ENCODE measurements at places on chromosomes 1 and 21.

- DNase-seq = peak; percentile 80
Measured at GRCh38 chr1:44842862-44843655, at the start of gene PTCH2. Gene PTCH2 (minus strand): TSS chr1:44843253. CDS start chr1:44842932, 321 bp downstream.

DNA sequence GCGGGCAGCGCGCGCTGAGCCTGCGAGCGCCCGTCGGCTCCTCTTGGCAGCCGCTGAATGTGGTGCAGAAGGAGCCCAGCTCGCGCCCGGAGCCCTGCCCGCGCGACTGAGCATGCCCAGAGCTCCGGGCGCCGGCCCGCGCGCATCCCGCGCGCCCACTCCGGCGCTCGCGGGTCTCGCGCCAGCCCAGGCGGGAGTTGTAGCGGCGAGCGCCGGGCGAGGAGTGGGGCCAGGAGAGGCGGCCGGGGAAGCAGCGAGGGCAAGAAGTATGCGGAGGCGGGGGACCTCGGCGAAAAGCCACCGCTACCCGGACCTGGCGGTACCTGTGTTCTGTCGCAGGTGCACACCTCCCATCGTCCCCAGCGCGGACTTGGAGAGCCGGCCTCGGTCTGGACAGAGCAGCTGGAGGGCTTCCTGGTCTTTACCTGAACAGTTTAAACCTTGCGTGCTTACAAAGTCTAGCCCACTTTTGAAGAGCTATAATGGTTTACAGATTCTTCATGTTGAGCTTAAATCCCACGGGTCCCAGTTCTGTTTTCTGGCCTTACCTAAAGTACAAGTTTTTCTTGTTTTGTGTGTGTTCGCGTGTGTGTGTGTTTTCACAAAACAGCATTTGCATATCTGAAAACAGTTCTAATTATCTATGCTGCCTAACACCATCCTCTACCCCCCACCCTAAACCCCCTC is at the start of gene DDAH1:
DDAH1 (minus strand) TSS at position 61 of the 687 bp plus-strand sequence. CDS start 114 bp downstream, outside the sequence.
- DNase-seq = peak; percentile 88

GRCh38 chr1:31239653-31240241 is at the start of gene NKAIN1:
Gene NKAIN1 (minus strand): TSS chr1:31239887. CDS start chr1:31239547, 340 bp downstream.
- DNase-seq = peak; percentile 52

- no peak for DNase-seq
Measured at GRCh38 chr1:223344491-223344890, 19.5 kb downstream of the SUSD4 start.

DNA sequence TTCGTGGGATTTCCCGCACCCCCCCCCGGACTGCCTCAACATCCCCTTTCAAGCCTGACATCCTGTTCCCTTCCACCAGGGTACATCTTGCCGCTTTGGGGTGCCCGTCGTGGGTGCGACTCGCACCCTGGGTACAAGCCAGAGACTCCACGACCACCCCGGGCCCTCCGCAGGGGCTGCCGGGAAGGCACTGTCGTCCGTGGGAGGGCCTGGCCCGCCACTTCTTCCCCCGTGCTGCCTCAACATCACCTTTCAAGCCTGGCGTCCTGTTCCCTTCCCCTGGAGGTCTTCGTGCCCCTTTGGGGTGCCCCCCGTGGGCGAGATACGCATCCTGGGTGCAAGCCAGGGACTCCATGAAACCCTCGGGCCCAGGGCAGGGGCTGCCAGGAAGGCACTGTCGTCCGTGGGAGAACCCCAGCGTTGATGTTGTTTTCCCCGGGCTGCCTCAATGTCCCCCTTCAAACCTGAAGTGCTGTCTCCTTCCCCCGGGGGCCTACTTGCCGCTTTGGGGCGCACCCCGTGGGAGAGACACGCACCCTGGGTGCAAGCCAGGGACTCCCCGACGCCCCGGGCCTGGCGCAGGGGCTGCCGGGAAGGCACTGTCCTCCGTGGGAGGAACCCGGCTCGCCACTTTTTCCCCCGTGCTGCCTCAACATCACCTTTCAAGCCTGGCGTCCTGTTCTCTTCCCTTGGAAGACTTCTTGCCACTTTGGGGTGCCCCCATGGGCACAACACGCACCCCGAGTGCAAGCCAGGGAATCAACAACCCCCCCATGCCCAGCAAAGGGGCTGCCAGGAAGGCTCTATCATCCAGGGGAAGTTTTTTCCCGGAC is 138.6 kb downstream of the LIPI start:
- DNase-seq = no peak

DNA sequence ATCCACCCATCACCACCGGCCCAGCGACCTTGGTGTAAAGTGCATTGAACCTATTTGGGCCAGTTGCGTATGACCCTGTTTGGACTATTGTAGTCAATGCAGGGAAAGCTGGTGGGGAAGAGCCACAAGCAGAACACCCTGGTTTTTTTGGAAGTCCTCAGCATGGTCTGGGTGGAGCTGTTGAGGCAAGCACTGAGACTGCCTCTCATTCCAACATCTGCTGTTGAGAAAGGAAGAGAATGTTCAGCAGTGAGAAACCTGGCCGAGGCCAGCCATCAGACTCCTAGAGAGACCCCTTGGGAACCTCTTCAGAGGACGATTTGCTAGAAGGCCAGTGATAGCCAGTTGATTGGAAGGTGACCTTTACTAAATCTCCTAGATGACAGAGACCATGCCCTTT is 183.0 kb downstream of the ZZZ3 start:
- DNase-seq = no peak

GRCh38 chr1:25624156-25624555 is 7.6 kb downstream of the MAN1C1 start:
- no peak for DNase-seq

GRCh38 chr1:158818560-158818959 is 12.6 kb upstream of the MNDA start:
- no peak for DNase-seq

GRCh38 chr1:173392895-173393658 is 84.1 kb upstream of the PRDX6 start:
- DNase-seq = peak; percentile 86

- no peak for DNase-seq
Measured at GRCh38 chr1:226670073-226670472, 69.0 kb downstream of the ITPKB start.

GRCh38 chr1:232837087-232837486 is 31.9 kb downstream of the MAP10 start:
- DNase-seq = no peak

DNA sequence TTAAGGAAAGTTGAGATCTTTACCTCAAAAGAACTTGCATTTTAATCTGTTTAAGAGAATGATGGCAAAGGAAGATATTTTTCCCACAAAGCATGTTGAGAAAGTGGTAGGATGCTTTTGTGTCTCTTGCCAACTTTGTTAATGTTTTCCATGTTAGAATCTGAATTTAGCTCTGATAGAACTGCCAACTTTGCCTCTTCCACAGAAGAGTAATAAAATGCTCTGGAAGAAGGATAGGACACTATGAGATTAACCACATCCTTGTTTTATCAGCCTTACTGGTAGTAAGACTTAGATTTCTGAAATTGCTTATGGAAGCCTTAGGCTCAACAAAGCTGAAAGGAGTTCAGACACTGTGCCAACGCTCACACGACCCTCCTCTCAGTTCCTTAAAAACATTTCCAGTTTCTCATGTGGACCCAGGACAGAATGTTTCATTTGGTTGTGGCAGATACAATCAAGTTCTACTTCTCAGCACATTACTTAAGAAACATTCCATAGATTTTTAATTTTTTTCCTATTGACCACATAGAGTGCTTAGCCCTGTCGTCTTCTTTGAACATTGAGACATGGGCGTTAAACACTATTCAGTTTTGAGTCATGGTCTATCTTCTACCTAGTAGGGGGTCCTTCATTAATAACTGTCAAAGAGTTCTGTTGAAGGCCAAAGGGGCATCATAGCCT is 59.0 kb downstream of the MTR start:
- DNase-seq = no peak

- no peak for DNase-seq
Measured at GRCh38 chr1:60367532-60367931, 294.0 kb upstream of the C1orf87 start.

DNA sequence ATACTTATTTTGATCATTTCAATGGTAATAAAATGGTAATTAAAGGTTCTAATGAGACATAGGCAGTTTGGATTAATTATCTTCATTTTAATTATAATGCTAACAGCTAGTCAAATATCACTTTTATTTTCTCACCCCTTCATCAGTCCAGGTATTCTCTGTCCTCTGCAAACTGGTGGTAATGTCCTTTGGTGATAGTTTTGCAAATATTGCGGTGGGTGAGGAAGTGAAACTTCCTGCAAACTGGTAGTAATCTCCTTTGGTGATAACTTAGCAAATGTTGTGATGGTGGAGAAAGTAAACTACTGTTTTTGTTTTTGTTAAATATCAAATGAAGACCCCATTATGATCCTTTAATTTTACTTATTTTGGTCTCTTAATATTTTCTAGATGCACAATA is 209.0 kb downstream of the AMY1C start:
- DNase-seq = no peak

DNA sequence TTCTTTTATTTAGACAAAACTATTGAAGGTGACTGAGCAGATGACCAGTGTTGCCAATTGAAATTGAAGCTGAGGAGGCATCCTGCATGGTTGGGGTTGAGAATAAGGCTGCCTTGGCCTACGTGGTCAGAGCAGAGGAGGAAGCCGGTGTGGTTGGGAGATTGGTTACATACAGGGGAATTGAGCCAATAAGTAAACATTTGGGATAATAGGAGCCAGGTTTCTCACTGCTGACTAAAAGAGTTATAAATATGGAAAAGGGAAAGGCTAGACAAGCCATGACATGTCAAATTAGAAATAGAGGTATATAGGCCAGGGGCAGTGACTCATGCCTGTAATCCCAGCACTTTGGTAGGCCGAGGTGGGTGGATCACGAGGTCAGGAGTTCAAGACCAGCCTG is 15.8 kb downstream of the SNX7 start:
- peak; percentile 80 for DNase-seq

DNA sequence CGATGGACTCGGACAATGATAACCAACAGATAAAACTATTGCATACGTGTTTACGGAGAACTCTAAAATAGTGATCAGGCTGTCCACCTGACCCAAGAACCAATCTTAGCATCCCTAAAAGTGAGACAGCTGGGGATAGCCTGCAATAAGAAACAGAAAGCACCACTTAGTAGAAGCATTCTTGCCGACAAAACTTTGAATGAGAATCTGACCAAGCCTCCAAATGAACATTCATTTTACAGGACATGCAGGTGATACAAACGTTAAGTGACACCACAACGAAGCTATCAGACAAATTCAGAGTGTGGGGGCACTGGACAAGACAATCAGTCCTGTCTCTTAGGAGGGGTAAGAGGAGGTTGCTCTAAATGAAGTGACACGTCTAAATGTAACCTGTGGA is 1.2 kb downstream of the PSMG1 start:
- DNase-seq = no peak

GRCh38 chr1:20194757-20195461 is 8.6 kb upstream of the PLA2G2C start:
- DNase-seq = peak; percentile 71

DNA sequence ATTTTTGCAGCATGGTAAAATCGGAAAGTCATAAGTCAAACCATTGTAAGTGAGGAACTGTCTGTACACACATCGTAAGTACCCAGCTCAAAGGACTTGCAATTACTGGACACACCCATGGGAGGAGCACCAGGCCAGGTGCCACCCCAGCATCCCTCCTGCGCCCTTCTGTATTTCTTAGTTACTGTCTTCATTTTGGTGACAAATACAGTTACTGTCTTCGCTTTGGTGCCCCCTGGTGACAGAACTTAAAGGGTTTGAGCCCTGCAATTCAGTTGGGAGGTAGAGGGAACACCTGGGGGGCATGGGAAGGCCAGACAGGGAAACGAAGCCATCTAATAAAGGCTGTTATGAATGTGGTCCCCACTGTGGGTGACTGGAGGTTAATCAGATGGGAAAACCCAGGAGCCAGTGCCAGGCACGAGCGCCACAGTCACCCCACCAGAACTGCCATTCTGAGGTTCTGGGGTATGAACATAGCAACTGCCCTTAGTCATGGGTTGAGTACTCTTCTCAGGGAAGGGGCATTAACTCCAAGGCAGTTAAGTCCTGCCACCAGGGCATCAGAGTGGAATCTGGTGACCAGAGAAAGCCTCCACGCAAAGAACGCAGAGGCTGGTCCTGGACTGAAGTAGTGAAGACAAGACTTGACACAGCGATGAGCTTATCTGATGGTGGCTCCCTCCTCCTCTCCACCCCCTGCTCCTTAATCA is 612.9 kb downstream of the PTPRU start:
- DNase-seq = peak; percentile 36

GRCh38 chr1:40300651-40301050 is 16.4 kb downstream of the COL9A2 start:
- no peak for DNase-seq

DNA sequence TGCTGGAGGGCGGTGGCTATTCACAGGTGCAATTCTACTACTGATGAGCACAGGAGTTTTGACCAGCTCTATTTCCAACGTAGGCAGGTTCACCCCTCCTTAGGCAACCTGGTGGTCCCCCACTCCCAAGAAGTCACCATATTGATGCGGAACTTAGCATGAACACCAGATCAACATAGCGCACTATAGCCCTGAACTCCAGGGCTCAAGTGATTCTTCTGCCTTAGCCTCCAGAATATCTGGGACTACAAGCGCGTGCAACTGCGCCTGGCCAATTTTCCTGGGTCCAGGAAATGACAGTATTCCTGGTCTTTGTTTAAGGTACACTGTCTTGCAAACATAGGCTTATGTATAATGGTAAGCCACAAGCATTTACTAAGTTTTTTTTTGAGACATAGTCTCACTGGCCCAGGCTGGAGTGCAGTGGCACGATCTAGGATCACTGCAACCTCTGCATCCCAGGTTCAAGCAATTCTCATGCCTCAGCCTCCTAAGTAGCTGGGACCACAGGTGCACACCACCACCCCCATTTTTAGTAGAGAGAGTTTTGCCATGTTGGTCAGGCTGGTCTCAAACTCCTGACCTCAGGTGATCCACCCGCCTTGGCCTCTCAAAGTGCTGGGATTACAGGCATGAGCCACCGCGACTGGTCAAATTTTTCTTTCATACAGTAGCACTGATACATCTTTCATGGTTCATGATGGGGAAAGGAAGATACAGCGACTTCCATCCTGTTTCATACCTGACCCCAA is 12.6 kb downstream of the MCL1 start:
- no peak for DNase-seq

DNA sequence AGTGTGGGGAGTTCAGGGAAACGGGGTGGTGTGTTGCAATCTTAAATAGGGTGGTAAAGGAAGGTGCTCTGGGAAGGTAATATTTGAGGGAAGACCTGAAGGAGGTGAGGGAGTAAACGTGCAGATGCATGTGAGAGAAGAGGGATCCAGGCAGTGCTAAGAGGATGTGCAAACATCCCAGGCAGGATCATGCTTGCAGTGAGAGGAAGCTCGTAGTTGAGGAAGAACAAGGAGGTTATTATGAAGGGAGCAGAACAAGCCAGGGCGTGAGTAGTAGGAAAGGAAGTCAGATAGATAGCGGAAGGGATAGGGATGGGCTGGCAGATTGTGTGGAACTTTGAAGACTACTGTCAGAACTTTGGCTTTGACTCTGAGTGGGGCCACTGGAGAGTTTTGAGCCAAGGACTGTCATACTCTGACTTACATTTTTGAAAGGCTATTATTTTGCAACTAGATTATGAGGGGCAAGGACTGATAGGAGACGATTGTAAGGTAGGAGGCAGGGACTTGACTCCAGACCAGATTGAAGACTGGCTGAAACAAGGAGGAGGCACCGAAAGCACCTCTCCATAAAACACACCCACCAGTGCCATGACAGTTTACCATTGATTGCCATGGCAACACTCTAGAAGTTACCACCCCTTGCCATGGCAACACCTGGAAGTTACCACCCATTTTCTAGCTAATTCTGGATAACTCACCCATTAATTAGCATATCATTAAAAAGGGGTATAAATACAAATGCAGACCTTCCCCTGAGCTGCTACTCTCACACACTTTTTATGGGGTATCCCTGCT is 67.0 kb downstream of the XCL2 start:
- DNase-seq = no peak

- no peak for DNase-seq
Measured at GRCh38 chr1:232765542-232765941, 39.7 kb upstream of the MAP10 start.

- no peak for DNase-seq
Measured at GRCh38 chr1:113683384-113684152, 75.7 kb downstream of the PHTF1 start.
